Stimulated activated CD4-positive, alpha-beta T cell treated with anti-CD3 and anti-CD28 coated beads, TNF-alpha, amount 100 ng/mL, for 4 hours (primary cell): ENCODE measurements at places on chromosomes 16 and 17.

- DNase-seq, result no peak
Observed at GRCh38 chr17:16121915-16122314, 93.4 kb downstream of the NCOR1 start.

DNA sequence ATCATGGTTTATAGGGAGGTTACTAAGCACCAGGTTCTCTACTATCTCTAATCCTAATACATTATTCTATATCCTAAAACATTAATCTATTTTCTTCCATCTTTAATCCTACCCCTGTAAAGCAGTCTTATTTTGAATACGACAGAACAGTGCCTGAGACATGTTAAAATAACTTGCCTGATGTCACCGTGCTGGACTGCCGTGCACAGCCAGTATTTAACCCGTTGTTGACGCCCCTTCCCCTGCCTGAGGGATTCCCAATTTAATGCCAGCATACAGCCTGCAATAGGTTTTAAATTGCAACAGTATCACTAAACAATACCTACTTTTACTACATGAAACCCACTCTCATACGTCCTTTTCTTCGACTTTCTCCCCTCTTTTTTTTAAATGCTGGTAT, 133.3 kb downstream of the PARN start:
- no peak for DNase-seq

DNA sequence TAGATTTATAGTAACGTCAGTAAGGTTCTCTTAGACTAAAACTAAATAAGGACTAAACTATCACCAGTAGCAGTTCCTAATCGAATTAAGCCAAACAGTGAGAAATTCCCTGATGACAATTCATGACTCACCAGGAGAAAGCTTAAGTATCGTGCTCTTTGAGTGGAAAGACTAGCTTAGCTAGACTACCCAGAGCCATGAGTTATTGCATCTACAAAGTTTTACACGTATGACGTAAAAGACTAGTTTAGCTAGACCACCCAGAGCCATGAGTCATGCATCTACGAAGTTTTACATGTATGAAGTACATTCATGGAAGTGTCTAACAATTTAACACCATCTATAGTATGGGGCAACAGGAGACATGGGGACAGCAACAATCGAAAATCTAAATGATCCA, 36.6 kb downstream of the UBE2G1 start:
- DNase-seq, result no peak

DNA sequence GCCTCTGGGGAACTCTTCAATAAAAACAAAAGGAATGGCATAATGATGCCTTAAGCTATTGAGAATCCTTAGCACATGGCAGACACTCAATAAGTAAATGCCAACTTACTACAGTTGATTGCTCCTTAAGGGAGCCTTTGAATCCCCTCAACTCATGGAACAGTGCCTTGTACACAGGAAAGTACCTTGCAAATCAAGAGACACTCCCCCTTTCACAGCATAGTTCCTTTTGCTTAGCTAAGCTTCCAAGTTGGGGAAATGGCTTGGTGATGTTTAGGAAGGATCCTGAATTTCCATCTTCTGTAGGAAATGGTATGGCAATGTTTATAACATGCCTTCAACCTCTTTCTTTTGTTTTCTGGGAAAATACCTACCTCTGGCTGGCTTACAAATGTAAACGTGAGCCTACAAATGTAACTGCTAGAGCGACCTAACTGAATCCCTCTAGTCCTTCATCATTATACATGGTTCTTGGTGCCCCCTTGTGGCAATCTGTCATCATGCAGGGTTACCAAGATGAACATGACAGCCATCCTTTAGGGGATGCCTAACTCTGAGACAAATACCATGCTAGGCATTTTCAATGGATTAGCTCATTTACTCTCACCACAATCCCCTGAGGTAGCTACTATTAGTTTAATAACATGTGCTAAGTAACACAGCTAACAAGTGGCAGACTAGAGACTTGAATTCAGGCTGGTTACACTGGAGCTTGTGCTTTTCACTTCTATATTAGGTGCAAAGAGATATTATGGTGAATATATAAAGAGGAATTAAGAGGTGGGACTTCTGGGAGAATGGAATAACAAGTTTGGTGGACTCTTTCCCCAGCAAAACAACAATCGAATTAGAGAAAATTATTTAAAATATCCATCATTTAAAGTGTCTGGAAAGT, 65.0 kb downstream of the MMD start:
- DNase-seq, result peak; percentile 31

GRCh38 chr17:82296511-82297279, 20.7 kb downstream of the CD7 start:
- no peak for DNase-seq

GRCh38 chr17:77640252-77640651, 318.3 kb upstream of the TNRC6C start:
- DNase-seq, result no peak

- DNase-seq, result peak; percentile 64
Observed at GRCh38 chr16:67666559-67667452, at the start of the genes C16orf86 and ENKD1. Gene C16orf86 (plus strand): TSS chr16:67666814. CDS start chr16:67666971, 157 bp downstream. Gene ENKD1 (minus strand): TSS chr16:67666750. CDS start chr16:67666442, 308 bp downstream.

DNA sequence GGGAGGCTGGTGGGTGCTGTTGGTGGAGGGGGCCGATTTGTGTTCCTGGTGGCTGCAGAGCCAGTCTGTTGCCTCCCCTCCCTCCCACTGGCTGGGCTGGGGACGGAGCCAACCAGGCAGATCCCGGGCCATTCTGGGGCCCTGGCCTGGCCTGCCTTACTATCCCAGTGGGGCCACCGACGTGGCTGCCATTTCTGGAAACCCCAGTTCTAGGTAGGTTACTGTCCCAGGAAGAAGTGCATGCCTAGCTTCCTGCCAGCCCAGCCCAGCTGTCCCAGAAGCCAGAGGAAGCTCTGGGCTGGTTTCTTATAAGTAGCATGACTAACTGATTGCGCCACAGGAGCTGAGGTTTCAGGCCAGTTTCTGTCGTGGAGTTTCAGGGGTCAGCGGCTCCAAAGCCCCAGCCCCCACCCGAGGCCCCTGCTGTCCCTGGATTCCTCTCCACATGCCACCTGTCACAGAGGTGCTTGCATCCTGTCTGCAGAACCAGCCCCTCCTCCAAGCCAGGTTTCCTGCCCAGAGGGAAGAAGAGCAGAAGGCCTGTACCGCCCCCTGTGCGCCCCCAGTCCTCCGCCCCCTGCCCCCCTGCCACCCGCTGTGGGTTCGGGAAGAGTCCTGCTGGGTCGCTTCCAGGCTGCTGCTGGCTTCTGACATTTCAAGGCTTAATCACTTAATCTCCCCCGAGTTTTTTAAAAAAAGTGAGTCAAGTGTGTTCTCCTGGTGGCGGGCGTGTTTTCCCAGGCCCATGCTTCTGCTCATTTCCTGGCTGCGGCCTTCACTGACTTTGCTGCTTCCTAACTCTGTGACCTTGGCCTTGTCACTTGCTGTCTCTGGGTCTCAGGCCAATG, 13.2 kb downstream of the IL4R start:
- DNase-seq, result no peak

DNA sequence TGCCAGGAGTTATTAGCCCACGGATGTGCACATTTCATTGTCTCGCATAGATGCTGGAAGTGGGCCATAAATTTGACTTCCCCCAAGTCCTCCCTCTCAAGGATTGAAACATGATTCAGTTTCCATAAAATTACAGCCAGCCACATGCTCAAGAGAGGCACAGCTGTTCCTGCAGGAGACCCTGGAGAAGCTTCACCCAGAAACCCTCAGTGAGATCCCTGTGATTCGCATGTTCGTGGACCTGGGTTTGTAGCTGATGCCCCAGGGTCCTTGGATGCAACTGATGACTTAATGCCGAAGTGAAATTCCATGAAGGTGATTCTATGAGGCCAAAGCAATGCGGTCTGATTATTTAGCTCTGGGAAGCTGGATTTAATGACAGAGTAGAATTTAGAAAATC, 24.7 kb upstream of the AQP8 start:
- no peak for DNase-seq

- DNase-seq, result no peak
Observed at GRCh38 chr17:8375738-8376259, 705 bp downstream of the KRABD2 start.

GRCh38 chr17:19237389-19238166, 412 bp downstream of the EPN2 start:
- DNase-seq, result no peak

GRCh38 chr17:76995387-76996105, 127.3 kb downstream of the MGAT5B start:
- DNase-seq, result no peak

DNA sequence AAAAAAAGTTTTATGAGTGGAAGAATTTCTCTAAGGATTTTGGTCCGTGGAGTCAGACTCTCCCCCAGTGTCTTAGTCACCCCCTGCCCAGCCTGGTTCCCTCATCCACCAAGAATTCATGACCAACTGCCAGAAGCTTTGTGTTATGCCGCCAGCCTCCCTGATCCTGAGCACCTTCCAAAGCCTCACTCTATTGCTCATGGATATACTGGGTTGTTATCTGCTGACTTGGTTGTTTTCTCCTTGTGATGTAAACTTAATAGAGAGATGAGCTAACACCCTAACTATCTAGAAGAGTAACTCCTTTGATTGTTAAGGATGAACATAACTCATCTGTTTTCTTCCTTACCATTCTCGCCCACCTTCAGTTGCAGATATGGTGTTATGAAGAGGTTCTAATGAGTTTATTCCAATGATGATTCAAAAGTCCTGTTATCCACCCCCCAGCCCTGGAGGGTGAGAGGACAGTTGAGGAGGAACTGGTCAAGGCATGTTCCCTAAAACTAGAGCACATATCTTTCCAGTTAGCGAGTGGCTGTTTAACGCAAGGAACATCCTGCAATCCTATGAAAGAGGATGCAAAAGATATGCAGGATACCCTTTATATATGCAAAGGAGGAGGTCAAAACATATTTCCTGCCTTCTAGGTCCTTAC, 1.5 kb upstream of the PSMD3 start:
- DNase-seq, result no peak

- no peak for DNase-seq
Observed at GRCh38 chr16:72976438-72977064, 71.4 kb downstream of the ZFHX3 start.

- no peak for DNase-seq
Observed at GRCh38 chr16:86508947-86509758, 1.2 kb upstream of the FOXF1 start.

GRCh38 chr17:10777131-10777807, 26.6 kb downstream of the TMEM238L start:
- no peak for DNase-seq

DNA sequence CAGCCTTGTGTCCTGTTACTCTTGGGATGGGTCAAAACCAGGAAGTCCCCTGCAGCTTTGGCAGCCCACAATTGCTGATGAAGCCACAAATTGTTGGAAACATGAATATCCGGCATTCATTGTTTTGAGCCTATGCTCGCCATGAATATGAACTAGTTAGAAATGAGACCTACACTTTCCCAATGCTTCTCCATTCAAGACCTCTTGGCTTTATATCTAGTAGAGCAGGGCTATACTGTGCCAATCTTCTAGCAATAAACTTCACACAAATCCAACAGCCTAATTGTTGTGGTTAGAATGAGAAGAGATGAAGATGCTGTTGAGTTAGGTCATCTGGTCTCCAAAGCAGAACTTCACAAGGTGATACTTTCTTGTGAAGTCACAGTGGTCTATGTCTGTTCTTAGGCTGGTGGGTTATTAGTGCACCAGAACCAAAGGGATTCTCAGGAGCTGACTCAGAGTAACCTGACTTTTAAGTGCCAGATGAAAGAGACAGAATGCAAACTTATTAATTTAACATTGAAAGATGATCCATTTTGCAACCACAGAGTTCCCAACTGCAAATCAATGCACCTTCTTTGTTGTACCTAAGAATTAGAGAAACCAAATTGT, 13.7 kb upstream of the KRT23 start:
- DNase-seq, result no peak

- DNase-seq, result no peak
Observed at GRCh38 chr17:80303824-80304223, 43.2 kb downstream of the RNF213 start.

DNA sequence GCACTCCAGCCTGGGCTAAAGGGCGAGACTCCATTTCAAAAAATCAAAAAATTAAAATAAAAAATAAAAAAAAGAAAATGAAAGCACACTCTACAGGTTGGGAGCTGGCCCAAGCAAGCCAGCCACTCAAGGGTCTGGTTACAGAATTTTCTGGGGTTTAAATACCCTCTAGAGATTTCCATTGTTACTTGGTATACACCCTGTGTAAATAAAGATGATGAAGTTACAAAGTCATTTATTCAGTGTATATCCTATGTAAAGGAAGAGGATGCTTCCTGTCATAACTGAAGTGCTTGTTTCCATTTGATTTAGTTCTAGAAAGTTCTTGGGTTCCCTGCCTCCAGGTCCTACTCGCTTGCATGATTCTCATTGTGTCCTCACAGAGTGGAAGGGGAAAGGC, 79.9 kb upstream of the C17orf78 start:
- no peak for DNase-seq

DNA sequence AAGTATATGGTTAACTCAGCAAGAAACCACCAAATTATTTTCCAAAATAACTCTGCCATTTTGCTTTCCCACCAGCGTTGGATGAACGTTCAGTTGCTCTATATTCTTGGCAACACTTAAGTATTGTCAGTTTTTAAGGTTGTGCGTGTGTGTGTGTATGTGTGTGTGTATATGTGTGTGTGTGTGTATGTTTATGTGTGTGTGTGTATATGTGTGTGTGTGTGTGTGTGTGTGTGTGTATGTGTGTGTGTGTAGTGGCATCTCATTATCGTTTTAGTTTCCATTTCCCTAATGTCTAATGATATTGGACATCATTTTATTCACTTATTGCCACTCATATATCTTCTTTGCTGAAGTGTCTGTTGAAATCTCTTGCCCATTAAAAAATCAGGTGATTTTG, 11.2 kb upstream of the SMTNL2 start:
- DNase-seq, result no peak

- no peak for DNase-seq
Observed at GRCh38 chr16:85045077-85045476, 17.5 kb downstream of the KIAA0513 start.

GRCh38 chr16:50238868-50239301, 27.5 kb upstream of the ADCY7 start:
- no peak for DNase-seq

GRCh38 chr16:80654094-80654862, 113.5 kb downstream of the DYNLRB2 start:
- no peak for DNase-seq

DNA sequence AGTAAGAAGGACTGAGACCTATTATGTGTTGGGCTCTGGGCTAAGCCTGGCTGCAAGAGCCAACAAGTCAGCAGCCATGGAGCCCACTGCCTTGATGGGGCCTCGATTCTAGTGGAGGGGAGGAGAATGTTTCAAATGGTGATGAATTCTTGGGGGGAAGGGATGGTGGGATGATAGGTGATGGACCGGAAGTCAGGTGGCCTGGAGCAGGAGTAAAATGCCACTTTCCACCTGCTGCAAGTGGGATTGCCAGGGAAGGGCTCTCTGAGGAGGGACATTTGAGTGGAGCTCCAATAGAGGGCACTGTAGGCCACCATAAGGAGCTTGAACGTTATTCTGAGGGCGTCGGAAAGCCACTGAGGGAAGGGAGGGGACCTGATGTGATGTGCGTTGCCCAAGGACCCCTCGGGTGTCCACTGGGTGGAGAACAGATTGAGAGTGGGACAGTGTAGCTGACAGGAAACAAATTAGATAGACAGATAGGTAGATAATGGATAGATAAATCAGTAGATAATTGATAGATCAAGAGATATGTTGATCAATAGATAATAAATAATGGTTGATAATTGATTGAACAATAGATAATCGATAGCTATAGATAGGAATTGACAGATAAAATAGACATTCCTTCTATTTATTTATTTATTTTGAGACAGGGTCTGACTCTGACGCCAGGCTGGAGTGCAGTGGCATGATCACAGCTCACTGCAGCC, 18.2 kb upstream of the NXPH3 start:
- DNase-seq, result no peak
